ENCODE measurements at places on chromosomes 4 and X. TPM values are rescaled to one million over a fixed set of nuclear protein-coding genes. Genes with fewer than 3 reads are reported as not detected.

DCHS2 gene
- total RNA-seq, result not detected

DNA sequence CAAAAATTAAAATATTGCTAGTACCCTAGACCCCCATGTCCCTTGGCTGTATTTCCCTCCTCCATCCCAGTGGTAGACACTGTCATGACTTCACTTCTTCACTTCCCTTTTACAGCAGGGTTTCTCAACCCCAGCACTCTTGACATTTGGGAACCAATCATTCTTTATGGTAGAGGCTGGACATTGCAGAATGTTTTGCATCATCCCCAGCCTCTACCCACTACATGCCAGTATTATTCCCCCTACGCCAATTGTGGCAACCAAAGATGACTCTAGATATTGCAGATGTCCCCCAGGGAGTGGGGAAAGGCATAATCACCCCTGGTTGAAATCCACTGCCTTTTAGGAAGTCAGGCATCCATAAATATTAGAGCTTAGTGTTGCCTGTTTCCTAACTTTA, 138.6 kb downstream of the AMELX start:
- H3K36me3 ChIP-seq, result no peaks in the 10 kb centered on the region
- H3K27me3 ChIP-seq, result no peaks in the 10 kb centered on the region
- H3K27ac ChIP-seq, result no peak overlapping the region
- no peak for DNase-seq
- no peaks in the 10 kb centered on the region for H3K4me1 ChIP-seq

DNA sequence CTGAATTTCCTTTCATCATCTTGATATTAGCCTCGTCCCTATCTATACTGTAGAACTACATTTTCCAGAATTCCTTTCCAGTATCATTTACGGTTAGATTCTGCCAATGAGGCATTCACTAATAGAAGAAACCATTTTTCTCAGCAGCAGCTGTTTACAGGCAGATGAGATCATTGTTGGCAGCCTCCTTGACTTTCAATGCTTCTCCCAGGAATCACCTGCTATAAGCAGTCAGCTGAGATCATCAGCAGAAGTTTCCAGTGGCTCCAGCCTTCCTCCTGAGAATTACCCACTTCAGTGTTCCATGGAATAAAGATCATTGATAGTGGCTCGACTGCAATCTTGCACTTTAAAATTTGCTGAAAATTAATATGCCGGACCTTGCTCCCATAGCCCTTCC, 157.3 kb upstream of the TET2 start:
- H3K4me1 ChIP-seq, result no peaks in the 10 kb centered on the region
- no peaks in the 10 kb centered on the region for H3K36me3 ChIP-seq
- H3K4me3 ChIP-seq, result no peak overlapping the region
- DNase-seq, result no peak

SPANXB1 gene
- not detected for total RNA-seq

DNA sequence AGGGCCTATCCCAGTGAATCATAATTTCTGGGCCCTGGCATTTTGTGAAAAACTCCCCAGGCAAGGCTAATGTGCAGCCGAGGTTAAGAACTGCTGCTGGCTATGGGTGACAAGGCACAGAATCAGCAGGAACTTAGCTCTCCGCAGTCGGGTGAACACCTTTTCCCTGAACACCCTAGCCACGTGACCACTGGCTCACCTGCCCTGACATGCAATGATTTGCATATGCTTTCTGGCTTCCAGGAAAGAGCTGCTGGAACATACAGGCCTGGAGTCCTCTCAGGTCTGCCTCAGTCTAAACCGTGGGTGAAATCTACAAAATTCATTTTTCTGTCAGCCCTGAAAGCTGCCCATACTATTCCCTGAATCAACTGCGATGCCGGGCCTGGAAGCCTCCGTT, 56.6 kb downstream of the ZNF827 start:
- H3K27ac ChIP-seq, result no peak overlapping the region

- H3K27me3 ChIP-seq, result no peaks in the 10 kb centered on the region
- DNase-seq, result no peak
- no peaks in the 10 kb centered on the region for H3K4me1 ChIP-seq
- H3K27ac ChIP-seq, result no peak overlapping the region
- no peak overlapping the region for H3K4me3 ChIP-seq
Measured at GRCh38 chrX:118152721-118153120, 36.1 kb upstream of the KLHL13 start.

GLRA2 gene
- total RNA-seq, result not detected

DNA sequence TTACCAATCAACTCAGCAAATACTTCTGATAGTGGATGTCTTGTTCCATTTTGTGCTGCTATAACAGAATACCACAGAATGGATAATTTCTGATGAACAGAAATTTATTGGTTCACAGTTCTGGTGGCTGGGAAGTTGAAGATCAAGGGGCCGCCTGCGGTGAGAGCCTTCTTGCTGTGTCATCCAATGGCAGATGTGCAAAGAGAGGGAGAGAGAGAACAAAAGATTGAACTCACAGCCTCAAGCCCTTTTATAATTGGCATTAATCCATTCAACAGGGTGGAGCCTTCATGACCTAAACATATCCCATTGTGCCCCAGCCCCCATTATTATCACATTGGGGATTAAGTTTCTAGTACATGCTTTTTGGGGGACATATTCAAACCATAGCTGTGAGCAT, 86.1 kb downstream of the ADGRG4 start:
- H3K36me3 ChIP-seq, result no peaks in the 10 kb centered on the region
- no peak overlapping the region for H3K4me3 ChIP-seq
- no peak overlapping the region for H3K27ac ChIP-seq

DNA sequence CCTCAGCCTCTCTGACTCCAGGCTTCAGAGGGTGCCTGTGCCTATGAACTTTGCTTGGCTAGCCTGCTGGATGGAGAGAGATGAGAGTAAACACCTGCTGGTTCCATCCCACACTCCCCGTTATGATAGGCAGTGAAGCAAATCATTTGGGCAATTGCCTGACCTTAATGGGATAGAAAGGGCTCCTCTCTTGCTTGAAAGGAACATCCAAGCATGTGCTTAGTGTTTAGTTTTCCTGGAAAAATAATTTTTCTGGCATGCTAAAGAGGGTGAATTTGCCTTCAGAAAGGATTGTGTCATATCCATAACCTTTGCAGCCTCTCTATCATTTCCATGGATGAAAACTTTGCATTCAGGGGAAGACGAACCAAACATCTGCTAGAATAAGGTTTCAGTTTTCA, 10.8 kb downstream of the PLAC1 start:
- no peaks in the 10 kb centered on the region for H3K4me1 ChIP-seq
- no peaks in the 10 kb centered on the region for H3K27me3 ChIP-seq
- H3K36me3 ChIP-seq, result no peaks in the 10 kb centered on the region
- H3K27ac ChIP-seq, result no peak overlapping the region
- H3K4me3 ChIP-seq, result no peak overlapping the region

DNA sequence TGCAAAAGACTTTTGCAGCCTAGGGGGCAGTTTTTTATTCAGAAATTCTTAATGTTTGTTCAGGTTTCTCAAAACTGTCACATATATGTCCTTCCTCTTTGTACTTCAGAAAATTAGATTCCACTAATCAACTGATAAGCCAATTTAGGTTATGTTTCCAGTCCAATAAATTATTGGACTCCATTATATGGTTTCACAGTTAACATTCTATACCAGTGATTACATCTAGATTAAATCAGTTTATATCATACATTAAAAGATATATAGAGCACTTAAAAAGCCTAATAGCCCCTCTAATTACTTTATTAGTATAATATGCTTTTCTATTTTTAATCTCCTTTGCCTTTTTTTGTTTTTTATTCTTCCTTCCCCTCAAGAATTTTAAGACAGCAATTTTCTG, 434.1 kb downstream of the INPP4B start:
- H3K4me1 ChIP-seq, result peaks cover 10% of the 10 kb centered on the region
- no peak overlapping the region for H3K27ac ChIP-seq
- no peaks in the 10 kb centered on the region for H3K36me3 ChIP-seq
- H3K4me3 ChIP-seq, result no peak overlapping the region
- no peak for DNase-seq

GRCh38 chr4:154376486-154376885, 115.1 kb downstream of the DCHS2 start:
- H3K4me3 ChIP-seq, result no peak overlapping the region
- H3K27ac ChIP-seq, result no peak overlapping the region
- no peak for DNase-seq
- no peaks in the 10 kb centered on the region for H3K4me1 ChIP-seq
- H3K27me3 ChIP-seq, result no peaks in the 10 kb centered on the region
- H3K36me3 ChIP-seq, result no peaks in the 10 kb centered on the region

EXOC1 gene
- 24.1 TPM for total RNA-seq

GRCh38 chr4:951594-952468, 19.6 kb downstream of the TMEM175 start:
- no peak overlapping the region for H3K27ac ChIP-seq
- H3K36me3 ChIP-seq, result no peaks in the 10 kb centered on the region
- H3K4me1 ChIP-seq, result no peaks in the 10 kb centered on the region
- DNase-seq, result no peak
- H3K27me3 ChIP-seq, result no peaks in the 10 kb centered on the region
- H3K4me3 ChIP-seq, result no peak overlapping the region

TMEM47 gene
- 2.2 TPM for total RNA-seq

- DNase-seq, result no peak
- H3K27ac ChIP-seq, result no peak overlapping the region
- H3K36me3 ChIP-seq, result no peaks in the 10 kb centered on the region
- H3K4me1 ChIP-seq, result no peaks in the 10 kb centered on the region
Measured at GRCh38 chr4:143421609-143422008, 84.9 kb downstream of the GAB1 start.

Measured in Panc1 (cell line).